Lower lobe of right lung (tissue), 2 donors: ENCODE measurements at places on chromosomes 2 and 18. TPM values are rescaled to one million over a fixed set of nuclear protein-coding genes. Genes with fewer than 3 reads are reported as not detected.

DNA sequence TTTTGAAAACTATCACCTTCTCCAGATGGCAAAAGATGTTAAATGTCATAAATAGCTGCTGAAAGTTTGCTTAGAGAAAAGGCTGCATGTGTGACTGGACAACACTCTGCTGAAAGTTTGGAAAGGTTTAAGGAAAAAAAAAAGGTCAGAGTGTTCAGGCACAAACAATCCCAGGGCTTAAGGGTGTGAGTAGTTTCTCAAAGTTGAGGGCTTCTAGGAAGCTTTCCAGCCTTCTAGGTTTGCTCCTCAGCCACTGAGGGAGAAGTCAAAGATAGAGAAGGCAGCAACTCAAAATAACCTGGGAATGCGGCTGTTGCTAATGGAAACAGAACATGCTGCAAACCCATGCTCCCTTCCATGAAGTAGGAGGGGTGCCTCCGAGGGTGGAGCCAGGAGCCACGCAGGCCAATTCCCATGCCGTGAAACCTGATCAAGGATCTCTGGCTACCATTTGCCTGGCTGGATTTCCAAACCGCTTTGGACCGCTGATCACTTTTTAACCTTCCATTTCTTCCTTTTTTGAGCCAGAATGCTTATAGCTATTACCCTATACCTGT is 88.0 kb downstream of the TEX51 start:
- no peak overlapping the region for H3K4me3 ChIP-seq
- no peaks in the 10 kb centered on the region for H3K4me1 ChIP-seq
- no peaks in the 10 kb centered on the region for H3K36me3 ChIP-seq

- DNase-seq: no peak
- no peaks in the 10 kb centered on the region for H3K27me3 ChIP-seq
- no peaks in the 10 kb centered on the region for H3K36me3 ChIP-seq
- H3K27ac ChIP-seq: no peak overlapping the region
- H3K4me3 ChIP-seq: no peak overlapping the region
These were observed 98.6 kb downstream of the LNPK start for GRCh38 chr2:175903384-175903936.

DNA sequence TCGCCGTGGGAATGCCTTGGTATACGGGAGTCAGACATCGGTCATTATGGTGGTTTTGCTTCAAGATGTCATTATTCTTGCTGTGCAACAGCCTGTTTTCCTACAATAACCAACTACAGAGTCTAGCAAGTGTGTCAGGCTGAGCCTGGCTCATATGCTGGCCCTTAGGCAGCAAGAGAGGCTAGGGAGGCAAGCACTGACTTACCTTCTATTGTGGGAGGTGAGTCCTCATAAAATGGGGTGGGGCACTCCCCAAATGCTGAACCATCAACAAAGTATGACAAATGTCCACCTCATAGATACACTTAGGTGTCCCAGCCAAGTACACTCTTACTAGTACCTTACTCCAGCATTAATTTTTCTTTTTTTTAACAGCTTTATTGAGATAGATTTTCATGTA is 77.0 kb upstream of the ATL2 start:
- no peak overlapping the region for H3K4me3 ChIP-seq
- H3K27me3 ChIP-seq: no peaks in the 10 kb centered on the region
- H3K4me1 ChIP-seq: no peaks in the 10 kb centered on the region
- H3K27ac ChIP-seq: no peak overlapping the region
- no peaks in the 10 kb centered on the region for H3K36me3 ChIP-seq

DNA sequence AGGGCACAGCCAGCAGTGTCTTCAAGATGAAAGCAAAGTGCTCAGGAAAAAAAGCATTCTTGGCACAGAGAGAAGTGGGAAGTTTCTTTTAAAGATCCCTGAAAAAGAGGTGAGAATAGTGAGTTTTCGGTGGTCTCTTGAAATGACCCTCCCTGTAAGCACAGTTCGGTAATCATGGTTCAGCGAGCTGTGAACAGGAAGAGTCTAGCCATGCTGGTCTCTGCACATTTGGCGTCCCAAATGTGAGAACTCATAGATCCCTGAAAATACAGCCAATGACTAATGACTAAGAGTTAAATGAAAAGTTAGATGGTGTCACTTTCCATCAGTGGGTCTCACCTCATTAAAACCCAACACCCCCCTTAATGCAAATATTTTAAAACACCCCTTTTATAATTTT is 3.4 kb downstream of the IL1R1 start:
- peaks cover 16% of the 10 kb centered on the region for H3K36me3 ChIP-seq
- no peak overlapping the region for H3K27ac ChIP-seq
- peak overlapping the region; percentile 73 for H3K4me3 ChIP-seq
- H3K4me1 ChIP-seq: peaks cover 41% of the 10 kb centered on the region
- no peak for DNase-seq

DNA sequence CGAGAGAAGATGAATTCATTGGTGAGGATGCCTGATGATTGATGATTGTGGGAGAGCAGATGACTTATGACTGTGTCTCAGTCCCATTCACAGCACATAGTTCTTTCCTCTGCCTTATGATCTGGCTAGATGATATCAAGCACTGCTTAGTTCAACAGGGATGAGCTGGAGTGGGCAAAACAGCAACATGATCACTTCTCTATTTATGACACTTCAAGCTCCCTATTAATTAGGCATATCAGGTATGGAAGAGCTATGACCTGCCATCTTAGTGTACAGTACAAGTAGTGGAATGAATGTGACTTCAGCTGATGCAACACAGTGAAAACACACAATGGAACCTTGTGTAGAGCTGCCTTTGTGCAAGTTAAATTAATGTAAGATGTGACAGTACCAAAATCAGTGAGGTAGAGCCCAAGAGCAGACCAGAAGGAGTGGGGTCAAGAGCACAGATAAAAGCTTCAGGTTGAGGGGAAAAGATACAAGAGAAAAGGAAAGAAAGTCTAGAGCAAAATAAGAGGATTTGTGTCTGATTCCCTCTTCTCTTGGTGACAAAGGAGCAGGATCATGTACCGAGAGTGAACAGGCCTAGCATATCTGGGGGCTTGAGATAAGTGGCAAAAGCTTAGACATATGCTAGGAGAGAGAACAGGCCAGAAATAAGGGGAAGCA is 93.0 kb upstream of the MYO3B start:
- DNase-seq: no peak
- no peak overlapping the region for H3K27ac ChIP-seq
- H3K4me3 ChIP-seq: no peak overlapping the region
- peaks cover 34% of the 10 kb centered on the region for H3K36me3 ChIP-seq
- no peaks in the 10 kb centered on the region for H3K27me3 ChIP-seq

DNA sequence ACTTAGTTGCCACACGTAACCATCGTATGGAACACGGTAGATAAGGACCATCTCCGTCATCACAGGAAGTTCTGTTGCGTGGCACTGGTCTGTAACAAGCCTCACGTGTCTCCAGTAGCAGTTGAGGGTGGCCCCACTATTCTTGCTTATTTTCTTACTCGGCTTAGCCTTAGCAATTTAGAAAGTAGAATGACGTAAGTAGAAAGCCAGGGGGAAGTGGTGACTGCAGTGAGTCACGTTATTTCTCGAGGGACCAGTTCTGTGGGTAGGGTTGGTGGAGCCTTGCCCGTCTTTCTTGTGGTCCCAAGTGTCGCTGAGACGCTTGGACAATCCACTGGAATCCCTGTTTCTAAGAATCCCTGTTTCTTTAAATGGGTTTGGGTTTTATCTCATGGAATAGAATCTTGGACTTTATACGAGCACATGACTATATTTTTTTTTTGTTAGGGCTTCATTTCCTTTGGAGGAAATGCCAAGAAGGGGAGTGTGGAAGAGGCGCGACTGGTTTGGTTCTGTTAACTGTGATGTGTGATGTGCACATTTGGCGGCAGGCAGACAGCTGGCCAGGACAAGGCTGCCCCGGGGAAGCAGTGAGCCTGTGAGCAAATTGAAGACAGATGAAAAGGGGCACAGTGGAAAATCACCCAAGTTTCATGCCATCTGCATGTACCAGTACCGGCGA is 96.2 kb downstream of the CABLES1 start:
- H3K36me3 ChIP-seq: peaks cover 3% of the 10 kb centered on the region
- peak overlapping the region; percentile 63 for H3K27ac ChIP-seq
- no peak overlapping the region for H3K4me3 ChIP-seq
- H3K27me3 ChIP-seq: no peaks in the 10 kb centered on the region

- H3K36me3 ChIP-seq: no peaks in the 10 kb centered on the region
- no peak for DNase-seq
- no peak overlapping the region for H3K4me3 ChIP-seq
- no peaks in the 10 kb centered on the region for H3K27me3 ChIP-seq
- H3K27ac ChIP-seq: no peak overlapping the region
These were observed 97.1 kb downstream of the LIPG start for GRCh38 chr18:49658823-49659404.

DNA sequence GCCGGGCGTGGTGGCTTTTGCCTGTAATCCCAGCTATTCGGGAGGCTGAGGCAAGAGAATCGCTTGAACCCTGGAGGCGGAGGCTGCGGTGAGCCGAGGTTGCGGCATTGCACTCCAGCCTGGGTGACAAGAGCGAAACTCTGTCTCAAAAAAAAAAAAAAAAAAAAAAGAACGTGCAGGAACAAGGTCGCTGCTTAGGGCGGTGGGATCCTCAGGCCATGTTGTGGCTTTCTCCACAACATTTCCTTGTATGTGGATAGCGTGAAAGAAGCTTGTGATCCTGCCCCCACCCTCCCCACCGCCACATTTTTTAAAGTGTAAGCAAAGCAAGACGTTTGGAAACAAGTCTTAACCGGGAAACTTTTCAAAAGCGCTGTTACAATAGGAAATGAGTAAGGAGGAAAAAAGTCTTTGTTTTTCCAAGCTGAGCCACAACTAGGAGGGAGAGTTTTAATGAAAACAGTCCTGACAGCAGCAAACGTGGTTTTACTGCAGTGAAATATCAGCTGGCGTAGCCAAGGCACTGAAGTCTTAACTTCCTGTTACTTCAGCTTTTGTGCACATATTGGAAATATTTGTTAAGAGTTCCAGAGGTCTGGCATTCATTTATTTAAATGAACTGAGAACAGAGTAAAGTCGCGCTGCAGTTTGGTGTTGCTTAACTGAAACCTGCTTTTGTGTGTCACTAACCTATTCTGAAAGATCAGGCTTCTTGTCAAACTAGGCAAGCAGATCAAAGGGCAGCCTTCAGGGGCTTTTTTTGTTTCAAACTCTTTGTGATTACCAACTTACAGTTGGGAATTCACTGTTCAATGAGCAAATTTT is 3.8 kb downstream of the TGIF1 start:
- peak overlapping the region; percentile 99 for H3K27ac ChIP-seq
- H3K27me3 ChIP-seq: no peaks in the 10 kb centered on the region
- H3K4me3 ChIP-seq: peak overlapping the region; percentile 81

DNA sequence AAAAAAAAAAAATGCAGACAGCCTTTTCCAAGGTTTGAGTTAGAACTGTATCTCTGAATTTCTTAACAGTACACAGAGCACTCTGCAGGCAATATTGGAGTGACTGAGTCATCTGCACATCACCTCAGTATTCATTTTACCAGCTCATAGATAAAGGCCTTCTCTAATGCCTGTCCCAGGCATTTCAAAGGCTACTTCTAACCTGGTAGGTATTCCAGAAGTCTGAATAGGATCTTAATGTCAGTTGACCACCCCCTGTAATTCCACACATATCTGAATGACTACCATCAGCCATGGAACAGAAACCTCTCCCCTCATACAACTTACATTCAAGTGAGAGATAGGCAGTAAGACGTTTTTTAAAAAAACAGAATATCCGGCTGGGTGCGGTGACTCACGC is 9.0 kb downstream of the METTL21A start:
- H3K4me3 ChIP-seq: no peak overlapping the region
- no peak overlapping the region for H3K27ac ChIP-seq
- no peaks in the 10 kb centered on the region for H3K27me3 ChIP-seq
- H3K36me3 ChIP-seq: peaks cover 45% of the 10 kb centered on the region

- H3K4me3 ChIP-seq: no peak overlapping the region
- no peak overlapping the region for H3K27ac ChIP-seq
- DNase-seq: no peak
- peaks cover 4% of the 10 kb centered on the region for H3K4me1 ChIP-seq
These were observed 155.8 kb upstream of the ALKAL2 start for GRCh38 chr2:443741-444140.

DNA sequence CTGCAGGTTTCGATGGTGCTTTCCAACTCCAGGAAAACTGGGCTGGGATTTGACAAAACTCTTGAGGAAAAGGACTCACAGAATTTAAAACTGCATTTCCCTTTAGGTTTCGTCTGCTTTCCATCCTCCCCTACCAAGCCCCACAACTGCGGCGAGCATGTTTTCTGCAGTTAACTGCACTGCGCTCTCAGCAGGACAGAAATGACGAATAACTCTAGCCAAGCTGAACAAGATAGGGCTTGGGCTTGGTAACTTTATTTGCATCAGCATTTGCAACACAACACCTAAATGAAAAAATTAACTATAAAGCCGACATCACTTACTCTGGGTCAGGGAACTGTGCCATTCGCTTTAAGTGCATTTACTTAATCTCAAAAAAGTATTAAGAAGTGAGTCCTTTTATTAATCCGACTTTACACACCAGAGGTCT is 669 bp upstream of the PIKFYVE start:
- H3K27me3 ChIP-seq: no peaks in the 10 kb centered on the region
- peak overlapping the region; percentile 93 for H3K27ac ChIP-seq
- H3K4me1 ChIP-seq: peaks cover 36% of the 10 kb centered on the region

- no peak for DNase-seq
- peaks cover 18% of the 10 kb centered on the region for H3K4me1 ChIP-seq
- H3K4me3 ChIP-seq: peak overlapping the region; percentile 100
- no peaks in the 10 kb centered on the region for H3K36me3 ChIP-seq
These were observed 293 bp upstream of the D2HGDH start for GRCh38 chr2:241734208-241734466.

DNA sequence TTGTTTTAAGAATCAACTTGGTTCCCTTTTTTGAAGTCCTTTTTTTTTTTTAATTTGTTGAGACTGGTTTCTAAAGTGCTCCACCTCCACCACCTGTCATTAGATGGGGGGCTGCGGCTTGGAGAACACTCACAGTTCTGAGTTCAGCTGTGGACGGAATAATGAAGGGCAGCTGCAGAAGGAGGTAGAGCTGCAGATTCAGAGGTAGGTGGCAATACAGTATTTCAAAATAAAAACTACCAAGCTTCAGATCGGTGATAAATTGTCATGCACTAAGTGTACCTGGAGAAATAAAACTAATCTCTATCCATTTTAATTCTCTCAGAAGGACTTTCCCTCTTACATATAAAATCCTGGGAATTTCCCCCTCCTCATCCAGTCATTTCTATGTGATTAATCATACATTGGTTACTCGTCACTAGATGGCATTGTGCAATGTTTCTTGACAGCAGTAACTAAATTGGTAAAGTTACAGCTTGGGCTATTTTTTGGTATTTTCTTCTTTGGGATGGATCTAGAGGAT is 81.1 kb upstream of the SLC39A10 start:
- no peaks in the 10 kb centered on the region for H3K36me3 ChIP-seq
- H3K4me3 ChIP-seq: no peak overlapping the region
- peaks cover 22% of the 10 kb centered on the region for H3K4me1 ChIP-seq
- no peak for DNase-seq
- no peaks in the 10 kb centered on the region for H3K27me3 ChIP-seq

PPIL3 gene
- total RNA-seq: 35.0 TPM

LYPD6 gene
- 0.47 TPM for total RNA-seq

ERBB4 gene
- 25.3 TPM for total RNA-seq

RANBP2 gene
- total RNA-seq: 72.5 TPM
